ENCODE measurements at places on chromosomes 4 and X. TPM values are rescaled to one million over a fixed set of nuclear protein-coding genes. Genes with fewer than 3 reads are reported as not detected.
A peak's percentile ranks its signal among the peaks of the same experiment; 100 is the strongest.

GRCh38 chrX:856566-857290 is 226.1 kb downstream of the SHOX start:
- no peaks in the 10 kb centered on the region for H3K4me1 ChIP-seq
- DNase-seq: no peak
- H3K27ac ChIP-seq: no peak overlapping the region
- H3K36me3 ChIP-seq: no peaks in the 10 kb centered on the region
- no peak overlapping the region for H3K4me3 ChIP-seq

- no peak overlapping the region for H3K4me3 ChIP-seq
- H3K27ac ChIP-seq: no peak overlapping the region
- no peak for DNase-seq
- no peaks in the 10 kb centered on the region for H3K27me3 ChIP-seq
- H3K36me3 ChIP-seq: no peaks in the 10 kb centered on the region
These were observed 77.4 kb upstream of the GPR50 start for GRCh38 chrX:151099001-151099400.

DNA sequence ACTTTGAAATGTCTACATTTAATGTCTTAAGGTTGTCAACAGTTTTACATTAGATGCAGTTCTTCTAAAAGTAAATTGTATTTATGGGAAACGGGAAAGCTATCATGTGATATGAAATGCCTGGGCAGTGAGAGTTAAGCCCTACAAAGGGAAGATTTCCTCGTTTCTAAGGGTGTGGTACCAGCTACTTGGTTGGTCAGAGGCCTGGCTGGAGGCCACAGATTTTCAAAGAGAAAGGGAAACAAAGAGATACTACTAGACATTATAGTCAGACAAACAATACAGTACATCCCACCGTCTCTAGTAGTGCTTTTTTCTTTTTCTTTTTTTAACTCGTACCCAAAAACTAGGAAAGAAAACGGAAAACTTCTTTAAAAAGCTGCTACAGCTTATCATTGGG is 467.8 kb downstream of the PCDH7 start:
- H3K4me3 ChIP-seq: no peak overlapping the region
- no peak overlapping the region for H3K27ac ChIP-seq
- no peaks in the 10 kb centered on the region for H3K27me3 ChIP-seq
- no peak for DNase-seq
- H3K4me1 ChIP-seq: no peaks in the 10 kb centered on the region

LPAR4 gene
- not detected for total RNA-seq

GRCh38 chr4:142083264-142083663 is 446.9 kb downstream of the IL15 start:
- no peaks in the 10 kb centered on the region for H3K27me3 ChIP-seq
- no peak overlapping the region for H3K4me3 ChIP-seq
- H3K36me3 ChIP-seq: no peaks in the 10 kb centered on the region
- DNase-seq: no peak

DNA sequence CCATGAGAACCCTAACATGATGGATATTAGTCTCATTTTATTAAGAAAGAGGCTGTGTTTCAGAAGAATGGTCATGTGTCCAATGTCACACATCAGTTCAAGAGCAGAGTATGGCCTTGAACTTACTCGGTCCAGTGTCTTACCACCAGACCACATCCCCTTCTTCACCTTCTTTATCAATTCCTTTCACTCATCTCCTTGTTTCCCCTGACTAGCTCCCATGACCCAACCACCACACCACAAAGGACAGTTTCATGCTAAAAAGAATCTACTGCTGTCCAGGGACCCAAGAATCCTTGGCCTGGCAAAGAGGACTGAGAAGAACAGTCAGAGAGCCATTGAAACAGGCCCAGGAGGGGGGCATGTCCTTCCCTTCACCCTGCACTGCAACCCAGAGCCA is 33.6 kb upstream of the MSN start:
- no peaks in the 10 kb centered on the region for H3K36me3 ChIP-seq
- no peaks in the 10 kb centered on the region for H3K27me3 ChIP-seq
- peaks cover 13% of the 10 kb centered on the region for H3K4me1 ChIP-seq
- no peak overlapping the region for H3K27ac ChIP-seq
- no peak for DNase-seq

CLTRN gene
- 2.9 TPM for total RNA-seq

DNA sequence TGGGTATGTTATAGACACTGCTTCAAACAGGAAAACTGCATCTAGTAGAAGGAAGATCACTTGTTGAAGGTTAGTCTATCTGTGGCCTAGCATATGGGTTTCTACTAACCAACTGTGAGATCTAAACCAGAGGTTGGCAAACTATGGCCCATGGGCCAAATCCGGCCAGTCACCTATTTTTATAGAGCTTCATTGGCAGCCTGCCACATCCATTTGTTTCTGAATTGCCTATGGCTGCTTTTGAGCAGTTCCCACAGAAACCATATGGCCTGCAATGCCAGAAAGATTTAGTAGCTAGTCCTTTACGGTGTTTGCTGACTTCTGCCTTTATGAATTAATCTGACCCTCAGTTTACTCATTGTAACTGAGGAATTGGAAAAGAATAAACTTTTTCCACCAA is 71.1 kb downstream of the MID1 start:
- H3K36me3 ChIP-seq: no peaks in the 10 kb centered on the region
- DNase-seq: no peak
- no peaks in the 10 kb centered on the region for H3K27me3 ChIP-seq
- H3K4me3 ChIP-seq: no peak overlapping the region
- H3K4me1 ChIP-seq: no peaks in the 10 kb centered on the region

DNA sequence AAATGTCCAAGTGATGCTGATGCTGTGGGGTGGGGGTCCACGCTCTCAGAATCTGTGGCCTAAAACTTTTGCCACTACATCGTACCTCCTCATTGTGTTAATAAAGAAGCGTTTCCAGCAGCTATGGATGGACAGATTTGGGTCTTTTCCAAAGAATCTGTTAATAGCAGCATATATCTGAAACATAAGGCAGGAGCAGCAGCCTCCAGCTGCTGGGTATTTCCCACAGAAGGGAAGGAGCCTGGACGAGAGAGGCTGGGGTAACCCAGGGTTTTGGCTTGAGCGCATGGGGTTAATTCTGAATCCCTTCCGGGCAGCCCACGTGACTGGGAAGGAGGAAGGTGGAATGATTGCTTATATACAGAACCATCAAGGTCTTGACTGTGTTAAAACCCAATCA is 332.4 kb downstream of the BCOR start:
- no peaks in the 10 kb centered on the region for H3K36me3 ChIP-seq
- peaks cover 4% of the 10 kb centered on the region for H3K4me1 ChIP-seq
- no peak overlapping the region for H3K4me3 ChIP-seq
- no peak for DNase-seq
- H3K27ac ChIP-seq: no peak overlapping the region

TNMD gene
- total RNA-seq: not detected

GRCh38 chr4:80185787-80186548 is 11.3 kb upstream of the PRDM8 start:
- DNase-seq: no peak
- peaks cover 37% of the 10 kb centered on the region for H3K4me1 ChIP-seq
- H3K4me3 ChIP-seq: no peak overlapping the region
- H3K27ac ChIP-seq: no peak overlapping the region

DNA sequence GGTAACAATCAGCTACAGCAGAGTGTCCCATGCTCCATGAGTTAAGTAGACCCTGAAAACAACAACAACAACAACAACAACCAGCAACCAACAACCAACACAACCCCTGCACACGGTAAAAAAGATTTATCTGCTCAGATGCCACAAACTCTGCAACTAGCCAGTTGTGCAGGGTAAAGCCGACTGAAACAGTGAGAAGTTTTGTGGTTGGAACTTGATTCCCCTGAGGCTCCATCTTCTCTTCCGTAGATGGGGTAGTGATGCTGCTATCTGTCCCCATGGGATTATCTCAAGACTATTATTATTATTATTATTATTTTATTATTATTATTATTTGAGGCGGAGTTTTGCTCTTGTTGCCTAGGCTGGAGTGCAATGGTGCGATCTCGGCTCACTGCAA is 50.6 kb upstream of the RAPGEF2 start:
- no peaks in the 10 kb centered on the region for H3K27me3 ChIP-seq
- H3K36me3 ChIP-seq: no peaks in the 10 kb centered on the region
- no peak overlapping the region for H3K4me3 ChIP-seq
- no peak for DNase-seq
- peaks cover 6% of the 10 kb centered on the region for H3K4me1 ChIP-seq
- H3K27ac ChIP-seq: no peak overlapping the region

TRPC5OS gene
- total RNA-seq: not detected

DNA sequence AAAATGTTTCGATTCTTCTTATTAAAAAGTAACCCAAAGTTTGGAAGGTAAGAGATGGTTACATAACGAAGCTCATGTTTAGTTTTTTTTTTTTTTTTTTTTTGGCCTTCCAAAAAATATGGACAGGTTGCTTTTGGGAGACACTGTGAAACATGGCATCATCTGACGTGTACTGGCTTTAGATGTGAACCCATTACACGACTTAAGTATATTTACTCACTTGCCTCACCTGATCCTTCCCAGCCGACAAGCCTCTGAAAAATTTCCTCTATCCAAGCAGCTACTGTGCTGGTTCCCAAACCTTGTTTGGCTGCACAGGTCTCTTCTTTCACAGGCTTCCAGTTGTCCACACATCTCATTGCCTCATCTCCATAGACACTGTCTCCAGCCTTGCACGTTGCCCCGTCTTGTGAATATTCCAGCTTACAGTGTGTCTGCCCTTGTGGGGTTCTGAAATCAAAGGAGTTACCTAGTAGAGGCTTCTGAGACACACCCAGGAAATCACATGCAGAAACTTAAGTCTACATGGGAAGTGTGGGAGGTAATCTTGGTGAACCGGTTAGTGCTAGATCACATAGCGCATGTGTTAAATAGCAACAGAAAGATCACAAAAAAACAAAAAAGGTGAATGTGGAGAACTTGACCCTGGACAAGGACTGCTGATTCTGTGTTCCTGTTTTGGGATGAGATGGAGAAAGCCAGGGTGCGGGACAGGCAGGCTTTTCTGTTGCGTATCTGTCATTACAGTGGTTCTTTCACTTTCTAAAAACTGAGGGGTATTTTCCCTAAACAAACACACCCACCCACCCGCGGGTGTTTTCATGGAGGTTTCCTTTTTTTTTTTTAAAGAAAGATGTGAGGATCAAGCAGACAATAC is 328.6 kb downstream of the ARHGAP10 start:
- no peaks in the 10 kb centered on the region for H3K36me3 ChIP-seq
- no peaks in the 10 kb centered on the region for H3K4me1 ChIP-seq

GRCh38 chr4:80010316-80010715 is 62.7 kb downstream of the ANTXR2 start:
- no peak for DNase-seq
- no peaks in the 10 kb centered on the region for H3K36me3 ChIP-seq
- no peak overlapping the region for H3K27ac ChIP-seq
- no peak overlapping the region for H3K4me3 ChIP-seq
- no peaks in the 10 kb centered on the region for H3K4me1 ChIP-seq

DMP1 gene
- total RNA-seq: not detected

DNA sequence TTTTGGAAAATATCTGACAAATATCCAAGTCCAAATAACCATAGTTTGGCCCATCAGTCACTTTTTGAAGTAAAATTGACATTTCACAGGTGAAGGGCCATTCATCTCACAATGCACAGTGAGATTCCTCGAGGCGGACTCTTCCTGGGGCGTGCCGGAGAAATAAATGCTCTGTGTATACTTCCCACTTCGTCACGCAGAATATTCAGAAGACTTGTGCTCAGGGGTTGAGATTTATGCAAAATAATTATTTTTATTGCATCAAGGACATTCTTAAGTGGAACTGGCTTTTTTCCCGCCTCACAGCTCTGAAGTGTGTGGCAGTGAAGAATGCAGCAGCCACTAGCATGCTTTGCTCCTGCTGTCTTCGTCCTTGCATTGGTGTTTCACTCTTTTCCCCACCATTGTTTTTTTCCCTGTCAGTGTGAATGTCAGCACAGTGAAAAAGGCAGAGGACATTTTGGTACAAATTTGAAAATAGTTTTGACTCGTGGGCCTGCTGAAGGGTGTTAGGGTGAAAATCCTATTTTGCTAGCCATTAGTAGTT is 70.6 kb downstream of the FAM193A start:
- no peak overlapping the region for H3K4me3 ChIP-seq
- peaks cover 8% of the 10 kb centered on the region for H3K4me1 ChIP-seq
- H3K27me3 ChIP-seq: no peaks in the 10 kb centered on the region
- H3K36me3 ChIP-seq: no peaks in the 10 kb centered on the region
- DNase-seq: peak; percentile 32
- no peak overlapping the region for H3K27ac ChIP-seq

- no peak overlapping the region for H3K27ac ChIP-seq
- H3K27me3 ChIP-seq: no peaks in the 10 kb centered on the region
- peak; percentile 26 for DNase-seq
- no peak overlapping the region for H3K4me3 ChIP-seq
These were observed 937.1 kb downstream of the CCSER1 start for GRCh38 chr4:91064157-91064853.

RNF212 gene
- total RNA-seq: 6.7 TPM

DNA sequence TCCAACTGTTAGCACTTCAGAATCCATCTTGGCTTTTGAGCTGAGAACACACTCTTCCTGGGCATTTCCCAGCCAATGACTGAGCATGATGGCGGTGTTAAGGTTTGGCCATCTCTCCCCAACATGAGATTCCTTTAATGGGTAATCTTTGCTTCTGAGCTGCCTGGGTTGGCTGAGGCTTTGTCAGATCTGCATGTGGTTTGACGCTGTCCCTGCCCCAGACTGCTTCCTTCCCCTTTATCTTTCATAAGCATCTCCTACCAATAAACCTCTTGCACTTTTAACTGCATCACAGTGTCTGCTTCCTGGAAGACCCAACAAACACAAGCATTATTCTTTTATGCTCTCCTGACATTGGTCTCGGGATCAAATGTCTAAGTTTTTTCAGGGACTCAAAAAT is 31.5 kb upstream of the DIPK2B start:
- no peaks in the 10 kb centered on the region for H3K4me1 ChIP-seq
- H3K27ac ChIP-seq: no peak overlapping the region
- H3K36me3 ChIP-seq: no peaks in the 10 kb centered on the region
- no peak overlapping the region for H3K4me3 ChIP-seq
- H3K27me3 ChIP-seq: no peaks in the 10 kb centered on the region

- H3K27ac ChIP-seq: no peak overlapping the region
- no peak overlapping the region for H3K4me3 ChIP-seq
- no peak for DNase-seq
- H3K36me3 ChIP-seq: no peaks in the 10 kb centered on the region
These were observed 173.7 kb downstream of the VSIG4 start for GRCh38 chrX:65866146-65866545.

HSFX3 gene
- total RNA-seq: not detected

- H3K27ac ChIP-seq: no peak overlapping the region
- no peaks in the 10 kb centered on the region for H3K36me3 ChIP-seq
- no peak overlapping the region for H3K4me3 ChIP-seq
- no peaks in the 10 kb centered on the region for H3K27me3 ChIP-seq
- peaks cover 4% of the 10 kb centered on the region for H3K4me1 ChIP-seq
- DNase-seq: no peak
These were observed 7.0 kb upstream of the CDKN2AIP start for GRCh38 chr4:183437452-183437851.

- DNase-seq: no peak
- no peak overlapping the region for H3K4me3 ChIP-seq
- no peaks in the 10 kb centered on the region for H3K4me1 ChIP-seq
- H3K36me3 ChIP-seq: no peaks in the 10 kb centered on the region
These were observed 64.6 kb downstream of the CNKSR2 start for GRCh38 chrX:21438792-21439191.

All from thyroid gland (tissue), 4 donors.